ENCODE measurements at places on chromosomes 6 and 20.
A peak's percentile ranks its signal among the peaks of the same experiment; 100 is the strongest.

GRCh38 chr6:41200901-41201763 lies at the start of gene TREML2:
Gene TREML2, minus strand, starts transcription at chr6:41201149. Its CDS starts 141 bp downstream, at chr6:41201008.
- no peak for DNase-seq

DNA sequence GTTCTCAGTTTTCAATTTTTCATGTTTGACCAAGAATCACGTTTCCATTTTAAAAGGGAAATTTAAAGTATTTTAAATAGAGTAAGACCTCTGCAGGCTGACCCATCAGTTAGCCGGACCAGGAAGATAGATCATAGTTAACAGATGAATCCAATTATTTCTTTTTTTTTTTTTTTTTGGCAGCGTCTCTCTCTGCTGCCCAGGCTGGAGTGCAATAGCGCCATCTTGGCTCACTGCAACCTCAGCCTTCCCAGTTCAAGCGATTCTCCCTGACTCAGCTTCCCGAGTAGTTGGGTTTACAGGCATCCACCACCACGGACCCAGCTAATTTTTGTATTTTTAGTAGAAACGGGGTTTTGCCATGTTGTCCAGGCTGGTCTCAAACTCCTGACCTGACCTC lies 256.7 kb upstream of the CNR1 start:
- DNase-seq: no peak

DNA sequence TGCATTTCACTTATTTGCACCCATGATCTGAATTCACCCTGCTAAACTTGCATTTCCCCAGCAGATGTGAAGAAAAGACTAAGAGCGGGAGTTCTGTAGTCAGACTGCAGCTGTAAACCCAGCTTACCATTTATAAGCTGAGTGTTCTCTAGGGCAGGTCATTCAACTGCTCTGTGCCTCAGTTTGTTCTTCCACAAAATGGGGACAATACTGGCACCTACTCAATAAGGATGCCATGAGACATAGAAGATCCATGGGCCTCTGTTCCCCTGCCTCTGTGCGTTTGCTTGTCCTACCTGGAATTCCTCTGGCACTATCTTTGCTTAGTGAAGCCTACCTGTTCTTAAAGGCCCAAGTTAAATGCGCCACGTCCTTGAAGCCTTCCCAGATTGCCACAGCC lies 12.2 kb upstream of the MDFI start:
- no peak for DNase-seq

DNA sequence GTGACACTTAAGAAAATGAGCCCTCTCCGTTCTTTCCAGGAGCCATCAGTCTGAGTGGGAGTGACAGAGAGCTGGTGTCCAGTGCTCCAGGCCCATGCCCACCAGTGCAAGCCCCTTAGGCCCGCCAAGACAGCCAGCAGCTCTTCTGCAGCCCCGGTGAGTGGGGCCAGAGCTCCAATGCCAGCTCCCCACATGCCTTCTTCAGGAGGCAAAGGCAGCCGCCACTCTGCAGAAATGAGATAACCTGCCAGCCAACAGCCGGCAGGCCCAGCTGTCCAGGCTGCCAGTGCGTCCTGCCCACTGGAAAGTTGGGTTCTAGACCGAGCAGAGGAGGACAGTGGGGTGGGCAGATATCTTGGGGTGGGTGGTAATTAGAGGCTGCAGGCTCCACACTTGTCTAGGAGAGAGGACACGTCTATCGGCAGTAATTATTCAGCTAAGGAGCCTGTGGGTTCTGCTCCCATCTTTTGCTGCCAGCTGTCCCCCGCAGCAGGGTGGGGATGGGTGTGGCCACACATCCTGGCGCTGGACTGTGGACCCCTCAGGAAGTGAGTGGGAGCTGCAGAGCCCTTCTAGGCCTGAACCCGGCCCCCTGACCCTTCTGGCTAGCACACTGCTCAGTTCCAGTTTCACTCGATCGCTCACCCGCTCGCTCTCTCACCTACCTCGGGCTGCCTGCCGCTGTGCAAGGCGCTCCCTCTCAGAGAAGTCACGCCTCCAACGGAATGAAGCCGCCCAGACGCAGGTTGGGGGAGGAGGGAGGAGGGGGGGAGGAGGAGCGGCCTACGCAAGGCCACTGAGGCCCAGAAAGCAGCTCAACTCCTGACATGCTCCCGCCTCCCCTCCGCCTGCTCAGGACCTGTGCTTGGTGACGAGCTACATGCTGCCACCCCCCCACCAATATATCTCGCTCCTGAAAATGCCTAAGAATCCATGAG lies 3.6 kb downstream of the GRM4 start:
- DNase-seq: no peak

- no peak for DNase-seq
Measured at GRCh38 chr20:50005471-50005981, 22.7 kb downstream of the SNAI1 start.

- DNase-seq: peak; percentile 42
Measured at GRCh38 chr6:141105481-141105880, 1027.2 kb upstream of the GJE1 start.

DNA sequence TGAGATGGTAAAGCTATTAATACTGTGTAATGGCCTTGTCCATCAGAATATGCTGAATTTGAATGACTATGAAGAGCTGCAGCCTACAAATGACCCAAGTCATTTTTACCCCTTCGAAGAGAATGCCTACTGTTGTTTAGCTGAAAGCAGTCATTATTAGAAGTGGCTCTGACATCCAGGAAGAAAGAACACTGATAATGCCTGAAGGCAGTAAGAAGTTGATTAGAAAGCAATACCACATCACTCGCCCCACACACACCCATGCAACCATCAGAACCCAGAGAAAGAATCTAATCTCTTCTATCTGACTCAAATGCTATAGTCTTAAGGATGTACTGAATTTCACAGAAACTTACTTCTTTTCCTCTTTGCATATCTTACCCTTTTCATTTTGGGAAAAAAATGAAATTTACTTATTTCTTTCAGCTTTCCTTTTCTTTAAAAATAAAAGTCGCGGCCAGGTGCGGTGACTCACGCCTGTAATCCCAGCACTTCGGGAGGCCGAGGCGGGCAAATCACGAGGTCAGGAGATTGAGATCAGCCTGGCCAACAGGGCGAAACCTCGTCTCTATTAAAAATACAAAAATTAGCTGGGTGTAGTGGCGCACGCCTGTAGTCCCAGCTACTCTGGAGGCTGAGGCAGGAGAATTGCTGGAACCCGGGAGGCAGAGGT lies 61.0 kb downstream of the ARHGAP18 start:
- DNase-seq: no peak

GRCh38 chr20:40945754-40946450 lies 82.7 kb upstream of the TOP1 start:
- peak; percentile 18 for DNase-seq

DNA sequence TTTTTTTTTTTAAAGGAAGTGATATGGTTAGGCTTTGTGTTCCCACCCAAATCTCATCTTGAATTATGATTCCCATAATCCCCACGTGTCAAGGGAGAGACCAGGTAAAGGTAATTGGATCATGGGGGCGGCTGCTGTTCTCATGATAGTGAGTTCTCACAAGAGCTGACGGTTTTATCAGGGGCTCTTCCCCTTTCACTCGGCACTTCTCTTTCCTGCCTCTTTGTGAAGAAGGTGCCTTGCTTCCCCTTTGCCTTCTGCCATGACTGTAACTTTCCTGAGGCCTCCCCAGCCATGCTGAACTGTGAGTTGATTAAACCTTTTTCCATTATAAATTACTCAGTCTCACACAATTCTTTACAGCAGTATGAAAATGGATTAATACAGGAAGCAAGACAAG lies 64.3 kb downstream of the ZFP64 start:
- DNase-seq: no peak

- no peak for DNase-seq
Measured at GRCh38 chr6:88513920-88514319, 347.8 kb upstream of the CNR1 start.

DNA sequence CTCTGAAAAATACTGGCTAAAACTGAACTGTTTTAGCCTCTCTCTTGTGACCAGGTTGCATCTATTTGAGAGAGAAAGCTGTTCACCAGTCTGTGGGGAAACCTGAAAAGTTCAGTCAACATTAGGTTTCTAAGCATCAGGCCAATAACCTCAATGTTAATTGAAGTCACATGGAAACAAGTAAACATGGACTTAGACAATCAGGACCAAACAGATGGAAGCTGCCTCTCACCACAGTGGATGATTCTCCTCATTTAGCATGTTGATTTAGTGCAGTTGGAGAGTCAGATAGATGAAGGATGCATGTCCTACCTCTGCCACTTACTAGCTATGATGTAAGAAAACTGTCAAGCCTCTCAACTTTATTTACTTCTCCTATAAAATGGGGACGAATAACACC lies 18.2 kb downstream of the SCGN start:
- DNase-seq: no peak

DNA sequence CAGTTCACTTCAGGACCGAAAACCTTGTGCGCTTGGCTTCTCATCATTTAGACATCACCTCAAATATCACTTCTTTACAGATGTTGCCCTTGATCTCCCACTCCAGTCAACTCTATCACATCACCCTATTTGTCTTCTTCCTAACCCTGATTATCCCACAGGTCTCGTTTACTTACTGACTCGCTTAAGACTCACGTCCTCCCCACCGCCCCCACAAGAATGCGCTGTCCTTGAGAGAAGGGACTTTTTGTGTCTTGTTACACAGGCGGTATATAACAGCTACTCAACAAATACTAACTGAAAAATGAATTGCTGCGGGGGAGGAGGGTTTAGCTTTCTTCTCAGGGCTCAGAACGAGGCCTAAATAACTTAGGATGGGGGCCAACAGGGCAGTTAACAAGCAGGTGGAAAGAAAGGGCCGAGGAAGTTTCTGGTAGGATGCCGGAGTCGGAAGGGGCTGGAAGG lies 527 bp downstream of the TOMM34 start:
- DNase-seq: peak; percentile 11

- no peak for DNase-seq
Measured at GRCh38 chr20:19696620-19697019, 61.4 kb upstream of the RIN2 start.

- DNase-seq: no peak
Measured at GRCh38 chr20:23479043-23479442, 11.9 kb upstream of the CST8 start.

GRCh38 chr20:52076164-52076563 lies 115.4 kb downstream of the ZFP64 start:
- peak; percentile 11 for DNase-seq

DNA sequence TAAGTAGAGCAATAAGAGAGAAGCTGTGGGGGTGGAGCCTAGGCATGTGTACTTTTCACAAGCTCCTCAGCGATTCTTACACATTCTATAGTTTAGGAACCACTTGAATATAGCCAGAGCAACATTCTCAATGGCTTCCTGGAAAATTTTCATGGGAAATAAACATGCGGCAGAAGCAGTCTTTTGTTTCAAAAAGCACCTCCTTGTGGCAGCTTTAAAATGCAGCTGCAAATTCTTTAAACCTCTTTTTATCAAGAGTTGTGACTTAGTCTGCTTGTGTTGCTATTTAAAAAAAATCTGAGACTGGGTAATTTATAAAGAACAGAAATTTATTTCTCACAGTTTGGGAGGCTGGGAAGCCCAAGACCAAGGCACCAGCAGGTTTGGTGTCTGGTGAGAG lies 23.8 kb downstream of the NKX2-2 start:
- no peak for DNase-seq

DNA sequence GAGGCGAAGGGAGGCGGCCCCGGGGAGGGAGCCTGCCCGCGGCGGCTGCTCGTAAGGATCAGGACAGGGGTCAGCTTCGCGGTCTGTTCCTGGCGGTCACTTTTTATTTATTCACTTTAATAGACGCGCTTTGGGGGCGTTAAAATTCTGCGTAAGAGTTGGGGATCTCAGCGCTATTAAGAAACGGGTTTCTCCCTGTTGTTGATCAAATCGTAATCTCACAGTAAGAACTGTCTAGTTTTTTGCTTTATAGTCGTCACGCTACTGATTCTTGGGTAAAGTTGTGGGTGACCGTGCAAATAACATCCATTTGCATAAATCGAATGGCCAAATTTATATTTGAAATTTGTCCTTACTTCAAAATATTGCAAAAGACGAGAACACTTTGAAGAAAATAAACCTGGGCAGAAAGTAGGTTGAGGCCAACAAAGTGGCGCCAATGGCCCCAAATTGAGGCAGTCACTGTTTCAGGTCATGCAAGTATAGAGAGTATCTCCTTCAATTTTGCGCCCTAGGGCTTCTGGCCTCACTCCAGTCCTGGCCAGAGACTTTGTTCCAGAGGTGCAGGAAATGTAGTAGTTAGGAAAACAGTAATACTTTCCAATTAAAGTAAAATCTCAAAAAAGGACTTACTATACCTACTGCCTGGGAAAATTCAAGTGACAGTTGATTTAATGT lies 963 bp upstream of the RMND1 start:
- no peak for DNase-seq

GRCh38 chr20:57598060-57598459 lies 22.2 kb downstream of the ZBP1 start:
- no peak for DNase-seq

GRCh38 chr6:38214159-38214558 lies 394.6 kb downstream of the ZFAND3 start:
- no peak for DNase-seq

DNA sequence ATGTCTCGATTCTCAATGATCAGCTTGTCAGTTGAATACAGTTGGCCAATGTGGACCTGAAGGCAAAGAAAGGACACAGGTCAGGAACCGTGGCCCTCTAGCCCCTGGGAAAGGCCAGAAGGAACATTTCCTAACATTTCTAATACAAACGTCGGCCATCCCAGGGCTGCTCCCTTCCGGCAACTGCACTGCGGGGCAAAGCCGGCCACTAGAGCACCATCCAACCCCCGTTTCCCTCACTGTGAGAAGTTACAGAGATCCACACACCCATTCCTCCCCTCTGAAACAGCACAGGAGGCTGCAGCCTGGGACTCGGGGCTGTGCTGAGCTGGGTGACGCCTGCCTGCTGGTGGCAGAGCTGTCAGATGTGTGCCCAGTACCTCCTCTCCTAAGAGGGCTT lies 24.3 kb downstream of the PPP1R3G start:
- no peak for DNase-seq

GRCh38 chr6:76230711-76231110 lies 158.2 kb upstream of the IMPG1 start:
- DNase-seq: no peak

DNA sequence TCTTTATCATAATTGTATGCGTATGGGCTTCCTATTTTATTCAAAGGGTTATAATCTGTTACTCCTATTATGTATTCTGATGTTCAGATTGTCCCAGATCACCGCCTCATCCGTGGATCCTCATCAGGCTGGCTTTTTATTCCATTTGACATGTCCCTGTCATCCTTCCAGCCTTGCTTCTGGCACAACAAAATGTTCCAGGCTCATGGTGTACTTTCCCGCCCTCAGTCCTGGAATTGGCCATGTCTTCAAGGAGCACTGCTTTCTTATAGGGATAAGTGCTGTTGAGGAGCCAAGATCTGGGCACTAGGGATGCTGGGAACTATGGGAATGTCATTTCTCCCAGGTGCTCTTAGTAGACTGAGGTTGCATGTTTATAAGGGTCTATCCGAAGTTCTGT lies 207.8 kb downstream of the JARID2 start:
- DNase-seq: no peak

DNA sequence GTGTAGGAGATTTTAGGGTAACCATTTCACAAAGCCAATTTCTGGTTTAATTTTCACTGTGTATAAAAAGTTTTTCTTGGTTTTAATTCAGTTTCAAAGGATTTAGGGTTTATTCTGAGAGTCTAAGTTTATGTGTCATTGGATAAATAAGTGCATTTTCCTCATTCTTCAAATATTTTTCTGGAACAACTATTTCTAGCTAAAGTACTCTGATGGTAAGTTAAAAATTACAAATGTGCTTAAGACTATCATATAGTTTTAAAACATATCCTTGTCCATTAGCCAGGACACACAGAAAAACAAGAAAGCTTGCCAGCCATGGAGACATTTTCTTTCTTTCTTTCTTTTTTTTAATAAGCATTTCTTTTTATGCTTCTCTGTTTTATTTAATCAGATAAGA lies 333.0 kb downstream of the RFPL4B start:
- DNase-seq: no peak

All from fibroblast of skin of left quadriceps (primary cell).